Fibroblast of skin of abdomen (primary cell): ENCODE measurements at places on chromosomes 1 and 21.

GRCh38 chr1:67555461-67556296 is 125.5 kb upstream of the SERBP1 start:
- no peak for DNase-seq

DNA sequence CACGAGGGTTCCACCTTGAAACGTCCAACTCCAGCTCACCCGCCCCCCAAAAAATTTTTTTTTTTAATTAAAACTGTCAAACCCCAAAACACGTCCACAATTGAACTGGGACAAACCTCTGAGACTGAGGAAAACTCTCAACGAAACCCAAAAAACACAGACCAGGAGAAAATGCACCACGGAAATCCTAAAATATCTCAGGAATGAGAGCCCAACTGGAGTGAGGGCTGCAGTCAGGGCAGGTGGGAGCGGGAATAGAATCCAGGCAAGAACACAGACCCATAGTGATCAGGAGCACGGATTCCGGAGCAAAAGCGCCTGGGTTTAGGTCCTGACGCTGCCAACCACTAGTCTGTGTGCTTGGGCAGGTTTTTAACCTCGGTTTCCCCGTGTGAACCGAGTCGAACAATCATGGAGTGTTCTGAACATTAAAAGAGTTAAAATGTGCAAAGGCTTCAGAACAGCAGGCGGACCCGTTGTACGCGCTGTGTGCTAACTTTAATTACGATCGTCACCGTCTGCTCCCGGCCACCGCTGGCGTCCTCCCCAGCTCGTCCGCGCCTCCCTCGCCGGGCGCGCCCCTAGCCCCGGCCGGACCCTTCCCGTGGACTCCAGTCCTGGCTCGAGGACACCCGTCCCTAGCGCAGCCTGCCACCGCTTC is 624 bp downstream of the ARHGAP29 start:
- peak; percentile 30 for DNase-seq

- DNase-seq: peak; percentile 67
These were observed 17.2 kb downstream of the SYT2 start for GRCh38 chr1:202692959-202693555.

GRCh38 chr1:162626094-162626493 is 6.2 kb upstream of the DDR2 start:
- DNase-seq: peak; percentile 28

DNA sequence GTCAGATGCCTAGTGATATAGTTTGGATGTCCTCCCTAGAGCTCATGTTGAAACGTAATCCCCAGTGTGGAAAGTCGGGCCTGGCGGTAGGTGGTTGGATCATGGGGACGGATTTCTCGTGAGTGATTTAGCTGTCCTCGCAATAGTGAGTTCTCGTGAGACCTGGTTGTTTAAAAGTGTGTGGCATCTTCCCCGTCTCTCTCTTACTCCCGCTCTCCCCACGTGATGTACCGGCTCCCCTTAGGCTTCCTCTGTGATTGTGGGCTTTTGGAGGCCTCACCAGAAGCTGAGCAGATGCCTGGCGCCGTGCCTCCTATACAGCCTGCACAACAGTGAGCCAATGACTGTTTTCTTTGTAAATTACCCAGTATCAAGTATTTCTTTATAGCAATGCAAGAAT is 264.5 kb downstream of the TTLL7 start:
- DNase-seq: peak; percentile 5

DNA sequence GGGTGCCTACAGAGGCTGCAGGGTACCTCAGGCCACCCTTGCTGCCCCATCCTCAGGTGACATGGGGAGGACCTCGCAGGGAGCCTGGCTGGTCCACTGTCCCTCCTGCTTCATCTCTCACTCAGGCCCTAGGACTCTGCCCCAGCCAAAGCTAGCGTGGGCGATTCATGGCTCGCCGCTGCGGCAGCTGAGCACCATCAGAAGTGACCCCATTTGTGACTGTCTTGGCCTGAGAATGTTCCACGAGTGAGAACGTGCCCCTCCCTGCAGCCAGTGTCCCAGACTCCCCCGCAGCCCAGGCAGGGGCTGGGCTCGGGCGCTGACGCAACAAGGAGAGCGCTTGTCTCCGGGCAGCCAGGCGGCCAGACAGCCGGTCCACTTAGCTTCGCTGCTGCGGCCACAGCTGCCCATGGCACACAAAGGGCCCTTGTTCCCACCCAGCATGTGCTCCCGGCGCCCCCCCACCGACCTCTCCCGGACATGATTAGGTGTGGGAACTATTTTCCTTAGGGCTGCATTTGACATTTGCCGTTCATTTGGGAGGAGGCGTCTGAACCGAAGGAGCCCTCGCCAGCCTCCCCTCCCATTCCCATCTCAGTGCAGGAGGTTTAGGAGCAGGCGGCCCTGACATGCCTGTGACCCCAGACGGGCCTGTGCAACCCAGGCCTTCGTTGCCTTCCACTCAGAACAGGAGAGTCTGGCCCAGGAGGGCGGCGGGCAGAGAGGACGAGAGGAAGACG is 19.3 kb upstream of the POFUT2 start:
- no peak for DNase-seq

DNA sequence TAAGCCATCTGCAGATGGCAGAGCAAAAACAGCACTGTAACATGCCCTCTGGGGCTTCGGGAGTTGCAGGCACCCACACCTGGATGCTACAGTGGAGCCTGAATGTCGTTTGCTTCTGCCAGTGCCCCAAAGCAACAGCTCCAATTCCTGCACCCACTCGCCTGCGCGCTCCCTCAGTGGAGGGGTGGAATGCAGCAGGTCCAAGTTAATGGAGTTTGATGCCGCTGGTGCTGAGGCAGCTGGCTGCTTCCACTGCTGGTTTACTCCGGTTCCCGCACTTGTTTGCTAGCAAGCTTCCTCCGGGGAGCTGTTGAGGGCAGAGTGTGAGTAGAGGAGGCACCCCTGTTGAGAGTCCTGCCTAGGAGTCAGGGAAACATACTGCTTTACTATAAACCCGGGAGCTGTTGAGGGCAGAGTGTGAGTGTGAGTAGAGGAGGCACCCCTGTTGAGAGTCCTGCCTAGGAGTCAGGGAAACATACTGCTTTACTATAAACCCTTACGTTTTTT is 584.0 kb upstream of the TMPRSS15 start:
- no peak for DNase-seq

DNA sequence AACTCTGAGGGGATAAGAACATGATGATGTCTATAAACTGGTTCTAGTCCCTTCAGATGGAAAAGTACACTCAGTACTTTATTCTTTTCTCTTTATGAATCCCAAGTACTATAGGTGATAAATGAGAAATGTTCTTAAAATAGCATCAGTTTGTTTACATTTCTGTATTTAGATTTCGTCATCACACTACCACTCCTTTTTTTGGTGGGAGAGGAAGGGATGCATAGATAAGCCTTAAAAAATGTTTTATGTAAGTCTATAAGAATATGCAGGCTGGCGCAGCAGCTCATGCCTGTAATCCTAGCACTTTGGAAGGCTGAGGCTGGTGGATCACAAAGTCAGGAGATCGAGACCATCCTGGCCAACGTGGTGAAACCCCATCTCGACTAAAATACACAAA is 144.8 kb downstream of the USP25 start:
- DNase-seq: no peak

GRCh38 chr1:175129997-175130648 is 62.5 kb downstream of the KIAA0040 start:
- DNase-seq: no peak

DNA sequence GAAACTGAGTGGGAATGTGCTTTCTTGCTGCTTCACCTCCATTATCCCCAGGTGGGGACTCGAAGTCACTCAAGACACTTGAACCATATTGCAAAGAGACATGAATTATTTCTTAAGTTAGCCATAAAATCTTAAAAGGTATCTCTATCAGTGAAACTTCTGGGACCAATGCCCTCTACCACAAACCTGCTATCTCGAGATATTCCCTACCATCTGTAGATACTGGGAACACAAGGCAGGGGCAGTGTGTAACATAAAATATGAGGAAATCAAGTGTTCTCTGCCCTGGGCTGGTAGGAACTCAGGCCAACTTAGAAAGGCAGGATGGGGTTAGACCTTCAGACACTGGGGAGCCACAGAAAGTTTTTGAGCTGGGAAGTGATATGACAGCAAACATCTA is 1.3 kb upstream of the CD58 start:
- no peak for DNase-seq

DNA sequence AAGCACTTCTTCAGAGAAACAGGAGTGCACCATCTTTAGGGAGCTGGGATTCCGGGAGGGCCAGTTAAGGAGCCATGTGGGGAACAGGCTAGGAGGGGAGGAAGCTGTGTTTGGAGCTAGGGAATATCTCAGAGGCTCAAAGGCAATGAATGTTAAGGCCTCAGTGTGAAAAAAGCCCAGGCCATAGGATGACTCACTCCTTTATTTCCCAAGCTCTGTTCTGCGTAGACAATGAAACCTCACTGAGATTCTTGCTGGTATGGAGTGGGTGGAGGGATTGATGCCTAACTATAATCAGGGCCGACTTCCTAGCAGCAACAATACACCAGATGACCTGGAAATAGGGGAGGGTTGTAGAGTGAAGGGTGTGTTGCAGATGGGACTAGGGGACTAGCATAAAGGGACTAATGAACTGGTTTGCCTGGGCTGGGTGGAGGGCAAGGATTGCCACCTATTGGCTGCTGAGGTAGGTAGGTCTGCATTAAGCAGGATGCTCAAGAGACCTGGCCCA is 2.1 kb downstream of the GNAT2 start:
- DNase-seq: peak; percentile 90

GRCh38 chr1:24949331-24949881 is 19.3 kb upstream of the RUNX3 start:
- DNase-seq: peak; percentile 61

DNA sequence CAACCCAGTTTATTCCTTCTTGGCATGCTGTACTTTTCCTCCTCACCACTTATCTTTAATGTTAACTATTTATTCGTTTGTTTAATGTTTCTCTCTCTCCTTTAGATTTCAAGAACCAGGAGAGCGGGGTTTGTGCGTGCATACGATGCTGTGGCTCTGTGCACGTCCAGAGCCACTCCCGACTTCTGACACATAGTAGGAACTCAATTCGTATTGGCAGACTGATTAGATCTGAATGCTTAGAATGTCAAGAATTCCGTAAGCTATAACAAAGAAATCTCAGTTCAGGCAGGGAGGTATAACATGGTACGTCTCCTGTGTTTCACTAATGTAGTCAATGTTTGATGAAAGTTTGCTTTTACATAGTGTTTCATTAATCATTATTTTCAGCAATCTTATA is 7.3 kb upstream of the GRIK1 start:
- no peak for DNase-seq

DNA sequence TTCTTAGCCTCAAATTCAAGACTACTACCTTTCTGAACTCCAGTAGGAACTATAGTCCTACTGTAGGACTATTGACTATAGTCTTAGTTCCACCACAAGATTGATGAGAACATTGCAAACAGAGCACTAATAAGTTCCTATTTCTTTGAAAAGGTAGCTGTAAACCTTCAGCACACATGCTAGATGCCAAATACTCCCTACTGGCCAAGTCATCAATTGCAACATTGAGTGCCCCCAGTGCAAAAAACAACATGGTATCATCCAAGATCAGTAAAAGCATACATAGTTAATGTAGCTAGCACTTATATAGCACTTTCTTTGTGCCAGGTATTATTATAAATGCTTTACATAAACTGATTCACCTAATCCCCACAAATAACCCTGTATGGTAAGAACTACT is 99.8 kb downstream of the MRPL39 start:
- no peak for DNase-seq

DNA sequence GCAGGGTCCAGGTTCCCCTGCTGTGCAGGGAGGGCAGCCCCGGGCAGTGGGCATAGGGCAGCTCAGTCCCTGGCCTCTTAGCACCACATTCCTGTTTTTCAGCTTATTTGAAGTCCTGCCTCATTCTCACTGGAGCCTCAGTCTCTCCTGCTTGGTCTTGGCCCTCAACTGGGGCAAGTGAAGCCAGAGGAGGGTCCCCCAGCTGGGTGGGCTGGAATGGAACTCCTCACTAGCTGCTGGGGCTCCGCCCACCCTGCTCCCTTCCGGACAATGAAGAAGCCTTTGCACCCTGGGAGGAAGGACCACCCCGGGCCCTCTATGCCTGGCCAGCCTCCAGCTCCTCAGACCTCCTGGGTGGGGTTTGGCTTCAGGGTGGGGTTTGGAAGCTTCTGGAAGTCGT is 32.8 kb upstream of the LHX4 start:
- no peak for DNase-seq

DNA sequence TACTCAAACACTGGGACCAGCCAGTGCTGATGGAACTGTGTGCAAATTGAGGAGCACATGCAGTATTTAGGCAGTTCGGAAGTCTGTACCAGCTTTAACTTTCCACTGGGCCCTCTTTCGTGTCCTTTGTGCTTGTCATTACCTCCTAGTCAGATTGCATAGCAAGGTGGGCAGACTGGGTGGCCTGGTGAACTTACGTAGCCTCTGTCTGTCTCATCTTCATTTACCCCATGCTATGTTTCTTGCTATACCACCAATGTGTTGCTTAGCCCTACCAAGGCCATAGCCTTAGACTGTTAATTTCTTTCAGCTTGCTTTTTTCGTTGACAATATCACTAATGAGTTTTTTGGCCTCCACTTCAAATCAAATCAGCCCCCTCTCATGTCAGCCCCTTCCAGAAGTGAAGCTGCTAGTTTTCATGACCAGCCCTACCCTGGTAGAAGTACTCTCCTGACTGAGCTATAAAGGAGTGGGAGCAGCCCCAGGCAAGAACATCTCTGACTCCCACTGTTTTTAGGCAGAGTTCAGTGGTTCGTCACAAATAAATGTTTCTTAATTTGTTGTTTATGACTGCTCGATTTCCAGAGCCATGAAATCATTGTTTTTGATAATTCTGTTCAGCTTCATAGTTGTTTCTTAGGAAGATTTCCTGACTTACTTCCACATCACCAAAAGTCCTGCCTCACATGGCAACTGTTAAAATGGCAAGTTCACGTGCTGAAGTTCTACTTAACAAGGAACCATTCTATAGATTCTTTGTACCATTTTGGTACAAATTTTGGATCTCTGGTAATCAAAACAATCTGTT is 19.3 kb downstream of the PRKACB start:
- no peak for DNase-seq

GRCh38 chr1:42756956-42757891 is 9.6 kb downstream of the P3H1 start:
- DNase-seq: peak; percentile 61

DNA sequence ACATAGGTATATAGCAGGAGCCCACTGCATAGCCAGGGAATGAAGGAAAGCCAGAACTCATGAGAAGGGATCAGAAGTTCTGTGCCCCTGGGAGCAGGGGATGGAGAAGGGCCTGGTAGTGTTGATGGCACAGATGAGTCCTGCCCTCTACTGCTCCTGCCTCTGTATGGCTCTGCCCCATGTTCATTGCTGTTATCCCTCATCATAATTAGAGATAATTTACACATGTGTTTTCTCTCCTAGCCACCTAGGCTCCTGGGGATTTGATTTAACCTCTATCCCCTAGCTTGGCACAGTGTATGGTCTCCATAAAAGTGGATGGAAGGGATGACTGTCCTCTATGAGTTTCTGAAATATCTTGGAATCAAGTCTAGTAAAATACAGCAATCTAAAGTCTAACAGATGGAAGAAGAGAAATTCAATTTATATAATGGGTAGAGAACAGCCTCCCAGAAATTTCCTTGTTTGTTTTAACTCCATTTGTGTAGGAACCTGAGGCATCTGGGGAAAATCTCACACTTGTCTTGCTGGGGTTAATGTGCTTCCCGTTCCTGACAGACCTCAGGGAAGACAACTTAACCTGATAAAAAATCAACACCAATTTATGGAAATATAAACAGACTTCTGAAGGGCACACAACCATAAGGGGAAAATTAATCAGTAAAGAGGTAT is 393.8 kb downstream of the HHAT start:
- no peak for DNase-seq

- peak; percentile 26 for DNase-seq
These were observed 85.5 kb upstream of the ATP1A1 start for GRCh38 chr1:116287341-116288200.
